A549 treated with ZK216348 at 1 μM for 4 hours (cell line): ENCODE measurements at places on chromosomes 5 and 9. TPM values are rescaled to one million over a fixed set of nuclear protein-coding genes. Genes with fewer than 3 reads are reported as not detected.

LCN2 gene
- total RNA-seq: 3.4 to 6.8 TPM (median 3.5 TPM) in 5 replicates

PRPF4 gene
- 54.4 to 59.6 TPM (median 56.4 TPM) in 5 replicates for total RNA-seq

SCAI gene
- 1.4 to 2.2 TPM (median 1.8 TPM) in 5 replicates for total RNA-seq

CDC14B gene
- 8.7 to 12.6 TPM (median 11.1 TPM) in 5 replicates for total RNA-seq

ESM1 gene
- total RNA-seq: not detected in 5 replicates

GEMIN5 gene
- 21.6 to 25.0 TPM (median 22.4 TPM) in 5 replicates for total RNA-seq

ACTBL2 gene
- 0.09 to 0.12 TPM in 2 of 5 replicates, not detected in the others for total RNA-seq

ZDHHC11B gene
- 1.1 to 1.8 TPM (median 1.5 TPM) in 5 replicates for total RNA-seq

DHX29 gene
- total RNA-seq: 17.4 to 25.7 TPM (median 22.9 TPM) in 5 replicates

TENT4A gene
- 17.4 to 25.3 TPM (median 21.3 TPM) in 5 replicates for total RNA-seq
